ENCODE measurements at places on chromosomes 13 and 19.

- DNase-seq, result no peak
These were observed 18.9 kb downstream of the ZNF536 start for GRCh38 chr19:30391052-30391451.

DNA sequence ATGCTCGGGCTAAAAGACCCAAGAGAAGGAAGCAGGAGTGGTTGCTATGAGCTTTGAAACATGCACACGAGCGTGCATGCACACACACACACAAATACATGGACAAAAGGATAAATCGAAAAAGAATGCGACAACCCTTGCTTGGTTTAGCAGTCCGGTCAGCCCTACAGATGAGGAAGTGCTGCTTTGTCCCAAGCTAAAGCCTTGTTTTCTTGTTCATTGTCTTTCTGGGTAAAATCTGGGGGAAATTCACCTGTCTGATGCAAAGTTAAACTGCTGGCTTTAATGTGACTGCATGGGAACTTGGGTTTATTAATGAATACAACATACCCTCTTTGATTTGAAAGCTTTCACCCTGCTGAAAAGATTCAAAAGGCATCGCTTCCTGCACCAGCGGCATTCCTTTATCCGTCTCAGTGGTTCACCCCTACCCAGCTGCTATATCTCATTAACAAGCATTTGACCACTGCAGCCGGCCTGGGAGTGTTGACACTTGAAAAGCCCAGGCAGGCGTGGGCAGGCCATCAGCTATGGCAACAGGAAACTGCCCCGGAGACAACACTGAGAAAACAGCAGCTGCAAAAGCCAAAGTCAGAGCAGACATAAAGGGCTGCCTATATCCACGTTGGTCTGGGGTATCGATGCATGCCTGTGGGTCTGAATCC, 301.7 kb downstream of the NDFIP2 start:
- no peak for DNase-seq

GRCh38 chr19:32219881-32220472, 125.4 kb upstream of the ZNF507 start:
- no peak for DNase-seq

- DNase-seq, result no peak
These were observed 77.1 kb downstream of the CHST8 start for GRCh38 chr19:33698576-33699435.

DNA sequence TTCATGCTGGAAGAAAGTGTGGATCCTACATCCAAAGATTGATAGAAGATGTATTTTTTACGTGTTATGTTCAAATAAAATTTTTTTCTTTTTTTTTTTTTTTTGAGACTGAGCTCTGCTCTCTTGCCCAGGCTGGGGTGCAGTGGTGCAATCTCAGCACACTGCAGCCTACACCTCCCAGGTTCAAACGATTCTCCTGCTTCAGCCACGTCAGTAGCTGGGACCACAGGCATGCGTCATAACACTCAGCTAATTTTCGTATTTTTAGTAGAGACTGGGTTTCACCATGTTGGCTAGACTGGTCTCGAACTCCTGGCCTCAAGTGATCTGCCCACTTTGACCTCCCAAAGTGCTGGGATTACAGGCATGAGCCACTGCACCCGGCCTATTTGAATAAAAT, 65.7 kb downstream of the KLF12 start:
- DNase-seq, result no peak

DNA sequence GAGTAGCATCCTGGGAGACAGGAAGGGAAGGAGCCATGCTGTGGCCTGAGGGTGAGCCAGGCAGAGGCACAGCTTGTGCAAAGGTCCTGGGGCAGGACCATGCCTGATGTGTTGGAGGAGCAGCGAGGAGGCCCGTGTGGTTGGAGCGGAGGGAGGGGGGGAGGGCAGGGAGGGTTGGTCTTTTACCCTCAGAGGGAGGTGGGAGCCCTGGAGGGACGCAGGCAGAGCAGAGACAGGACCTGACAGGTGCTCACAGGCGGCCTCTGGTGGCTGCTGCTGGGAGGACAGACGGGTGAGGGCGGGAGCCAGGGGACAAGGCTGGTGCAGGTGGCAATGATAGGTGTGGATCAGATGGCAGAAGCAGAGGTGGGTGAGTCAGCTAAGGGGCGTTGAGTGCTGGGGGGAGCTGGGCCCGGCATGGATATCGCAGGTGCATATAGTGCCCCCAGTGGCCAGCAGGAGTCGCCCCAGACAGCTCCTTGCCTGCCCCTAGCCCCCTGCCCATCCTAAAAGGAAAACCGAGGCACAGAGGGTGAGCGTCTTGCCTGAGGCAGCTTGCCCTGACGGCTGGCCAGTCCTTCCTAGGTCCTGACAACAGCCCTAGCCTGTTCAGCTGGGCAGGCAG, 9.8 kb upstream of the GNA15 start:
- DNase-seq, result peak; percentile 26

- no peak for DNase-seq
These were observed 52.1 kb downstream of the SERP2 start for GRCh38 chr13:44425815-44426078.

DNA sequence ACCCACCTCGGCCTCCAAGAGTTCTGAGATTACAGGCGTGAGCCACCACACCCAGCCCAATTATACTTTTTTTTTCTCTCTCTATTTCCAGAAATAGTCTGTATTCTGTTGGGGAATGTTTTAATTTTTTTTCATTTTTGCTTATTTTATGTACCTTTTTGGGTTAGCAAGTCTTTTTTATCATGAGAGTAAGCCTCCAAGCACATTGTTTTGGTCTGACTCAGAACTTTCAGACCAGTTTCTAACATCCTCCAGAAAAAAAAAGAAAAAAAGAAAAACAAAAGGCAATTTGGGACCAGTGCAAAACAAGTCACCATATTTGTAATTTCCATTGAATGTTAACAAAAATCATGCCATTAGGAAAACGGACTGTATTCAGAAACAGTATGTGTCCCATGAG, 1465.5 kb downstream of the SLITRK5 start:
- DNase-seq, result no peak
